ENCODE measurements at places on chromosomes 6 and 20.

DNA sequence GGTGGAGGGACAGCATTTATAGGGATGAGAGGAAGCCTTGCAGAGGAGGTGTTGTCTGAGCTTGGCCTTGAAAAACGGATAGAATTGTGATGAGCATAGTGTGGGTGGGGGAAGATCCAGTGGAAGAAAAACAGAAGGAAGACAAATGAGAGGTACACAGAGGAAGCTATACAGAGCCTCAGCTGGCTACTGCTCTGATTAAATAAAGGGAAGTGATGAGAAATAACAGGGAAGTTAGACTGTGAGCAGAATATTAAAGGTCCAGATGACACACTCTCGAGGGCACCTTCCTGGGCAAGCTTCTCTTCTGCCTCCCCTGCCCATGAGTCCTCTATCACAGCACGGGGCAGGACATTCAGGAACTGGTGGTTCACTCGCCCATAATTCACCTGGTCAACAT lies 182.3 kb downstream of the KIF16B start:
- DNase-seq, result no peak

DNA sequence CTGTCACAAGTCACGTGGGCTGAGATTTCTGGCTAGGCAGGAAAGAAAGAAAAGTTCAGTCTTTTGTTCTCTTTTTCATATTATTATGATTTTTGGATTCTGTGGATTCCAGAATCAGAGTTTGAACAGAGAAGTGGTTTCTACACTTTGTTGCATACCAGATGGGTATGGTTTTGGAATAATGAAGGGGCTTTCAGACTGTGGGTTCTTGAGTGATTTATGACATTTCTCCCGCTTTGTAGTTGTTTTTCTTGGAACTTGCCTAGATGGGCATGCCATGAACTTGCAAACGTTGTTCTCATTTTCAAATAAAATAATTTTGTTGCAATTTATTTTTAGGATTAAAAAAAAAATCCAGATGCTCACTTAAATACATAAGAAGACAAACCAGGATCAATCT lies 34.4 kb downstream of the CBFA2T2 start:
- no peak for DNase-seq

DNA sequence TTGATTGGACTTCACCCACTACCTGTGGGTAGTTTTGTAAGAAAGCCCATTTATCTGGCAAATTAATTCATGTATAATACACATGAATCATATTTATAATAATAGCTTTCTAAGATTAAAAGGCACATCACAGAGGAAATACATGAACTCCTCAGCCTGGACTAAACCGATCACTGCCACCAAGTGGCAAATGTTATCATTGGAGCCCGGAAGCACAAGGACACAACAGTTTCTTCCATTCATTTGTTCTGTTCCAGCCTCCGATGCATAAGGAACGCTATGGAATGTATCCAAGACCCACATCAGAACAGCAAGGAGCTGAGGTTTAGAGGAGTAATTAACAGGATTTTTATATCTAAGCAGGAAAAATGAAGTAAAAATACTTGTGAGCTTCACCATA lies 13.9 kb upstream of the IPCEF1 start:
- DNase-seq, result no peak

GRCh38 chr20:50050660-50051308 lies 62.2 kb downstream of the UBE2V1 start:
- no peak for DNase-seq

DNA sequence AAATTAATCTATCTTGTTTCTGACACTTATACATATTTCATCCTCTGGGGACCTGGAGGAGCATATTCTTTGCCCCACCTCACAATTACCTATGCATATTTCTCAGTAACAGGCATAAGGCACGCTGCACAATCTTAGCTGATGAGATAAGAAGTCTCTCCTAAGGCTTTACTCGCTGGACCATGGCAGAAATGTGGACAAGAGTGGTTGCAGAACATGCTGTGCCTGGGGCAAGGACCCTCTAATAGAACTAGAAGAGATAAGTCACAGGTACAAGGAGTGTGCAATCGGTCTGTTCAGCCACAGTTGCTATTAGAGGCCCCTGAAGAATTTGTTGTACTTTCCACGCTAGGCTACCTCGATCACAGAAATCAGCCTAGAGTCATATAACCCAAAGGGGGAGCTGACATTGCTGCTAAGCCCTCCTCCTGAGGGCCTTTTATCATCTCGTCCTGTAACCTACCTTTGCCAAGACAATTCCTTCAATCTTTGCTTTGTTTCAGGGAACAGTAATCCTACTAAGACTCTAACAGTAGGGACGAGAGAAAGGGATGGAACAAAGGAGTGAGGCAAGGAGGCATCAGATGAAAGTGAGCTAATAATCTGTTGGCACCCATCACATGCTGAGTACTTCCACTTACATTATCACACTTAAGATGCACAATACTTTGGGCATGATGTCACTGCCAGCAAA lies 16.1 kb upstream of the DEFB129 start:
- no peak for DNase-seq

DNA sequence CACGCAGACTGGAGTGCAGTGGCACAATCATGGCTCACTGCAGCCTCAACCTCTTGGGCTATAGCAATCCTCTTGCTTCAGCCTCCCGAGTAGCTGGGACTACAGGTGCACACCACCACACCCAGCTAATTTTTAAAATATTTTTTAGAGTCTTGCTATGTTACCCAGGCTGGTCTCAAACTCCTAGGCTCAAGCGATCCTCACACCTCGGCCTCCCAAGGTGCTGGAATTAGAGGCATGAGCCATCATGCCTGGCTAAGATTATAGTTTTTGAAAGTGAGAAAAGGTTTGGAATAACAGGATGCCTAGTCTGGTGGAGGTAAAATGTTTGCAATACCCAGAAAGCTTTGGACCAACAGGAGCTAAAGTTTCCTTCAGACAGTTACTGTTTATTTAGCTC lies 23.4 kb downstream of the GCM1 start:
- DNase-seq, result no peak

GRCh38 chr6:148893481-148893880 lies 146.7 kb downstream of the UST start:
- DNase-seq, result no peak

DNA sequence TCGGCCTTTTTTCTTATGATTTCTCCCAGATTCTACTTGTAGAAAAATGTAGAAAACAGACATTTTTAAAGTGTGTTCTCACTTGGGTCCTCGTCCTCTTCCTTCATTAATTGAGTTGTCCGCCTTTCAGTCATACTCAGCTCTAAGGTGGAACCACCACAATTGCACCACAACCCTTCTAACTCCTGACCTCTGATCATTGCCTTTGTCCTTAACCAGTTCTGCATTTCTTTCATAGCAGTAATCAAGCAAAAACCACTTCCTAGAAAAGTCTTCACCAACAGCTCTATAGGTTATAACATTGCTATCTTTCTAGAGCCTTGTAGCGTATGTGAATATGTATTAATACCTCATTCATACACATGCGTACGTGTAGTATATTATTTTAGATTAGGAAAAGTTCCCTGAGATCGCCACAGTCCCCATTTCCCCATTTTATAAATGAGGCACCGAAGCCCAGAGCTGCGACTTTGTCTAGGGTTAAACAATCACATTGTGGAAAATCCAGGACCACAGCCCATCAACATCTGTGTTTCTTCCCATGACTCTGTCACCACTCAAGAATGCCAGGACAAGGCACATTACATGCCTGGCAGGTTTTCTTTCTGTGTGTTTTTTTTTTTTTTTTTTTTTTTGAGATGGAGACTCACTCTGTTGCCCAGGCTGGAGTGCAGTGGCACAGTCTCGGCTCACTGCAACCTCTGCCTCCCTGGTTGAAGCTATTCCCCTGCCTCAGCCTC lies 175.5 kb downstream of the BTBD3 start:
- no peak for DNase-seq

- no peak for DNase-seq
These were observed 23.3 kb downstream of the PXT1 start for GRCh38 chr6:36419310-36419709.

DNA sequence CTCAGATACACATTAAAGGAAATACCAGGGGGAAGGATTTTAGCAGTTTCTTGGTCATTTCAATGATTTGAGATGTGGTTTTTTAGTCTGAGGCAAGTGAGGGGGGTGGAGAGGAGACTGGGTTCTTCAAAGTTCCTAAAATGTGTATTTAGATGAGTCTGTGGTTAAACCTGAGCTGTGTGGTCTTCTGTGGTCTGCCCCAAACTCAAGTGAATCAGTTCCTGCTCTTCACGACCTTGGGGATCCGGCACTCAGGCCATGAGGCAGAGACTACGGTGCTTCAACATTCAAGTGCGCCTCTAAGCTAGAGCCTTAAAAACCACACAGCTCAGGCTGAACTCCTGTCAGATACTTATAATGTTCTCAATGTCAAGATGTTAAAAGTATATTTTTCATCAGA lies 406.7 kb downstream of the LMBRD1 start:
- DNase-seq, result no peak

GRCh38 chr20:31801508-31801907 lies 17.6 kb upstream of the MYLK2 start:
- no peak for DNase-seq

GRCh38 chr6:7418238-7418905 lies 28.8 kb downstream of the RIOK1 start:
- DNase-seq, result no peak

DNA sequence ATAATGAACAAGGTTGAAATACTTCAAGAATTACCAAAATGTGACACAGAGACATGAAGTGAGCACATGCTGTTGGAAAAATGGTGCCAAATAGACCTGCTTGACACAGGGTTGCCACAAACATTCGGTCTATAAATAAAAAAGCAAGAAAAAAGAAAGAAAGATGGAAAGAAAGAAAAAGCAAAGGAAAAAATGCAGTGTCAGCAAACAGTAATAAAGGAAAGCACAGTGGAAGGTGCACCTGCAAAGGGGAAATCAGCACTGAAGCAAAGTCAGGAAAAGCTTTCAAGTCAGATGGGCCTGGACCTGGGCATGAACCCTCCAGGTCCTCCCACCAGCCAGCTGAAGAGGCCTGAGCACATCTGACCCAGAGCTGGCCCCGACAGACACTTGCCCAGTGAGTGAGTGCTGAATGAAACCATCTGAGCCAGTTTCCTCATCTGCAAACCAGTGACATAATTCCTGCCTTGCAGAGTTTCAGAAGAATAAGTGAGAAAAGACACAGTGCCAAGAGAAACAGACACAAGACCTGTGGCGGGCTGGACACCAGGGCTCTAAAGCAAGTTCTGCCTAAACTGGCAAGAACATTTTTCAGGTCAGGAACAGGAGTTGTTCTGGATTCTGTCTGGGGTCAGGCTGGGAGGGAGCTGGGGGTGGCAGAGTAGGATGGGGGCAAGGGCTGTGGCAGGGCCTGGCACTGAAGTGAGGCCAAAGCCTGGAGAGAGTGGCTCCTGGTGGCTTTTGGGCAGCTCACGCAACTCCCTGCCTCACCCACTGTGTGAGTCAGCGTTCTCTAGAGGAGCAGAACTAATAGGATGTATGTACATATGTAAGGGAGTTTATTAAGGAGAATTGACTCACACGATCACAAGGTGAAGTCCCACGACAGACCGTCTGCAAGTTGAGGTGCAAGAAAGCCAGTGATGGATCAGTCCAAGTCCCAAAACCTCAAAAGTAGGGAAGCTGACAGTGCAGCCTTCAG lies 23.9 kb upstream of the MICB start:
- DNase-seq, result no peak

DNA sequence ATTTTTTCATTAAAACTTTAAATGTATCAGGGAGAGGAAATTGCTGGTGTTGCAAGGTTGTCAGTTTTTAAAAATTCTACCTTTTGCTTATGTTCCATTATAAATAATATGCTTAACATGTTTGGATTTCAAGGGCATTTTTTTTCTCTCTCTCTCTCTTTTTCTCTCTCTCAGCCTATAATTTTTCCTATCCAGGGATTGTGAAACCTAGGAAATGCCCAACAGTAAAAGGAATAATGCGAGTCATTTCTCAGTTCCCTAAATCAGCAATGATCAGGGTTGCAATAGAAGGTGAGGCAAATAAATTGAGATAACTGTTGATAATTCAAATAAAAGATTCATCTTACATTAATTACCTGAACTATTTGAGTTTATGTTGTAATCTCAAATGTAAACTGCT lies 53.2 kb upstream of the IFNGR1 start:
- DNase-seq, result no peak

DNA sequence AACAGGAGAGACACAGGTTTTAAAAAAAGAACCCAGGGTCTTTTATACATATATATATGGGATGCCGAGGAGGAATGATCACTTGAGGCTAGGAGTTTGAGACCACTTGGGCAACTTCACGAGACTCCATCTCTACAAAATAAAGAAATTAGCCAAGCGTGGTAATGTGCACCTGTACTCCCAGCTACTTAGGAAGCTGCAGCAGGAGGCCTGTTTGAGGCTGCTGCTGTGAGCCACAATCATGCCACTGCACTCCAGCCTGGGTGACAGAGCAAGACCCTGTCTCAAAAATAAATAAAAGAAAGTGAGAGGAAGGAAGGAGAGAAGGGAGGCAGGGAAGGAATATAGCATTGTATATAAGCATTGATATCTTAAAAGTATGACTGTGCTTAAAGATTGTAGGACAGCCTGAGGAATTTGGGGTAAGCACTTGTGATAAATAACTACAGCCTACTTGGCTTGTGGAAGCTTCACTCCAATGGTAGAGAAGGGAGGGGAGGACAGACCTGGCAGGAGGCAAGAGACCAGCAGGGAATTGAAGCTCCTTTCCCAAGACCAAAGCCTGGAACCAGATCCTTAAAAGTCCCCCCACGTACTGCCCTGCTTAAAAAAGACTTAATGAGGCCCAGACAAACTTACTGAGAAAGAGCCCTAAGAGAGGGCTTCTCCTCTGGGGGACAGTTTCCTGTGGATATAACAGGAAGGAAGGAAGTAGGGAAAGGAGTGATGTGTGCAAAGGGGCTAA lies 2.5 kb upstream of the SNTA1 start:
- DNase-seq, result no peak

GRCh38 chr6:133726188-133726587 lies 162.7 kb upstream of the TCF21 start:
- DNase-seq, result no peak

- DNase-seq, result no peak
These were observed 46.1 kb downstream of the SLC35B3 start for GRCh38 chr6:8389036-8389818.

All from H7 (cell line).